ENCODE measurements at places on chromosomes 4 and X.

DNA sequence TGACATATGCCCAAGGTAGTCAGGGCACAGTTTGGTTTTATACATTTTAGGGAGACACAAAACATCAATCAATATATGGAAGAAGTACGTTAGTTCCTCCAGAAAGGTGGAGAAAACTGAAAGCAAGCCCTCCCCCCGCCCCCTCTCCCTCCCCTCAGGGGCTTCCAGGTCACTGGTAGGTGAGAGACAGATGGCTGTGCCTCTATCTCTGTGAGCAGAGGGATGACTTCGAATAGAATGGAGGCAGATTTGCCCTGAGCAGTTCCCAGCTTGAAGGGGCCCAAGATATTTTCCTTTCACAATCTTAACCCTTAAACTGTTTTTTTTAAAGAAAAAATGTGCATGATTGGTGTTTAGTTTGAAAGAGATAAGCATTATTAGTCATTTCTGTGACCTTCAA lies 114.0 kb downstream of the PCDH10 start:
- no peak for DNase-seq

DNA sequence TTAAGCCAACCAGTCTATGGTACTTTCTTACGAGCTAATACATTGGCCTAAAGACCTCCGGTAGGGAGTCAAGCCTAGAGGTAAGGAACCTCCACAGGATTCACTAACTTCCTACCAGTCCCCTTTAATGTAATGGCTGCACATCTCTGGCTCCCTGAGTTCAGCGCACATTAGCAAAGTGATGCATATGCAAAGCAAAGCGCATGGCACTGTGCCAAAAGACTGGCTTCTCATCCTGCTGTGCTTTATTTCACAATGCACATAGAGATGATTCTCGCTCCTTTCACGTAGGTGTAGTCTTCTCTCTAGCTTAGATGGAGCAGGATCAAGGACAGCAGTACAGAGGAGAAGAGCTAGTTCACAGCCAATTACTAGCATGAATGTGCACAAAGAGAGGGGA lies 14.6 kb upstream of the CLTRN start:
- DNase-seq = no peak

GRCh38 chr4:136400829-136401228 lies 1131.5 kb downstream of the PCDH18 start:
- DNase-seq = no peak

DNA sequence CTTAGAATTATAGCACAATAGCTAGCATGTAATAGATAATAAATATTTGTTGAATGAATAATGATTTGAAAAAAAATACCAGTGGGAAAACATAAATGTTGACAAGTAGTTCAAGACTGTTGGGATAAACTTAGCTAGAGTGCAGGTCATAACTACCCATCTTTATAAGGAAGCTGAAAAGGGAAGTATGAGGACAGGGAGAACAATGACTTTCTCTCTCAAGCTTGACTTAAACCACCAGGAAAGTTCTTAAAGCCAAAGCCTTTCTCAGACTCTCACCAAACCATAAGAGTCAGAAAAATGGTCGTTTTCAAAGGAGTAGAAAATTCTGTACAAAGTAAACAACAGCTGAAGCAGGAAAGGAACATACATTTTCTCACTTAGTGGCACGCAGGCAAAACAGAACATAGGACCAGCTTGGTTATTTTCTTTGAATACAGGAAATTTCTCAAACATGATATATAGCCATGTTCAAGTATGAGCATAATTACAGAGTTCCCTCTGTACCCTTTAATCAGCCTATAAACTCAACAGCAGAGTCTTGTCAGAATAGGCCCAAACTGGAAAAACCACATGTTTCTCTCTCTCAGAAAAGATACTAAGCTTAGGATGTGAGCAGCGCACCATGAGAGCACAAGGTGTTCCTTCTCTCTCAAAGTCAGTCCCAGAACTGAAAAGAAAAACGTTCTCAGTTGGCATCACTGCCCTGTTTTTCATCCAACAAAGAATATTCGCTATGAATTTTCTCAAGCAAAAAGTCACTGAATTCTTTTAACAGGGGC lies 28.7 kb downstream of the MAPK10 start:
- DNase-seq = no peak

Measured in activated naive CD4-positive, alpha-beta T cell (primary cell).